ENCODE measurements at places on chromosomes 11 and 22.

DNA sequence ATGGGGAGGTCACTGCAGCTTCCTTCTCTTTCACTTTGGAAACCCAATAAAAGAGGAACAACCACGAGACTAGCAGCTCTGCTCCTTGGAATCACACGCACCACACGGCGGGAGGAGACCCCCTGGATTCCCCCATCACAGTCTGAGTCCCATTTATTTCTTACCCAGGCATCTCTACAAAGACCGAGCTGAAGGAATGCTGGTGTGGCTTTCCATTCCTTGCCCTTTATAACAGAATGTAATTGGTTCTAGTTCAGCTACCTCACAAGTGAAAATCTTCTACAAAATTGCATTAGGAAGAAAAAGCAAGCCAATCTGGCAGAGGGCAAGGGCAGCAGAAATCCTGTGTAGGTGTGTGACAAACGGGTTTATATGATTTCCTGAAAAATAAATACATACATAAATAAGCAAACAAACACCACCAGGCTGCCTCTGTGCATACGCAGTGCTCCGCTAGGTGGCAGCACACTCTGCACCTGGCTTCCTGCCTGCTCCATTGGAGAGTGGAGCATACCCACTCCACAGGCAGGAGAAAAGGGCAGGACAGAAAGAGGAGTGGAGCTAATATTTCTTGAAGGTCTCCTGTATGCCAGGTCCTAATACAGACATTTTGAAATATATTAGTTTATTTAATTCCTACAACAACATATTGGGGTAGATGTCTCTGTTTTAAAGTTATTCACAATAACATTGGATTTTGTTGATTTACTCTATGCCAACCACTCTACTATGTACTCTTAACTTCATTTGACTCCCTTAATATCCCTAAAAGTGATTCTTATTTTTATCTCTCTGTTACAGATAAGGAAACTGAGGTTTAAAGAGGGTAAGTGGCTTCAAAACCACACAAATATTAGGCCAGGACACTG, 673.1 kb downstream of the KCNA4 start:
- no peak for DNase-seq

DNA sequence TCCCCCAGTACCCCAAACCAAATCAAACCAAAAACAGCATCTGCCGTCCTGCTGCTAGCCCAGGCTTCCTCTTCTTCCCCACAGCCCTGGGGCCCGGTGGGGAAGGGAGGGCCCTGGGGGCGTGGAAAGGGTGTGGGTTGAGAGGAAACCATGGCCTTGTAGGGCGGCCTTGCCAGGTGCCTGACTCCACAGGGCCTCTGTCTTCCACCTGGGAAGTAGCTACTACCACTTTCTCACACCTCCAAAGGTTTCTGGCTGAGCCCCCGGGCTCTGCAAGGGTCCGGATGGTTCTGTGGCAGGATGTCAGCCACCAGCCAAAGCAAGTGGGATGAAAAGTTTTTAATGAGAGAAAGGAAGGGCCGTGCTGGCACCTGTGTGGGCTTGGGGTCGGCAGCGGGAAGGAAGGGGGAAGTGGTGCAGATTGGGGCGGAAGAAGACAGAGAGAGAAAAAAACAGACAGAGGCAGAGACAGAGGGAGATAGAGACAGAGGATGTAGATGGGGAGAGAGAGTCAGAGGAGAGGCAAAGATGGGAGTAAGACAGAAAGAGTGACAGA, 10.5 kb downstream of the TPST2 start:
- DNase-seq: no peak

DNA sequence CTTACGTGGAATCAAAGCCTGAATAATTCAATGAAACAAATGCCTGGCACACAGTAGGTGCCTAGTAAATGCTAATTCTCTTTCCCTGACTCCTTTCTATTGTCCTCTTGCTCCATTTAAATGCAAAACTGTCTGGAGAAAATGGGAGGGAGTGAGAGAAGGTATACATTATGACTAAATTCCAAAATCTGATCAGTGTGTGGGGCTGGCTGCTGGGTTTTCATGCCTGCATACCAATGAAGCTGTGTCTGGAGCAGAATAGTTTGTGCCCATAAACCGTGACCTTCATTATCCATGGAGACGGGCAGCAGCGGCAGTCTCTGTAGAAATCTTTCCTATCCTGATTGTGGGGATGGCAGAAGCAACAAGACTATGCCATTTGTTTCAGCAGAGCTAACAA, 223.4 kb upstream of the ZBED5 start:
- DNase-seq: no peak

GRCh38 chr11:14819596-14819995, 72.4 kb downstream of the CYP2R1 start:
- no peak for DNase-seq

Measured in activated naive CD4-positive, alpha-beta T cell (primary cell).